ENCODE measurements at places on chromosomes 13 and 19.

DNA sequence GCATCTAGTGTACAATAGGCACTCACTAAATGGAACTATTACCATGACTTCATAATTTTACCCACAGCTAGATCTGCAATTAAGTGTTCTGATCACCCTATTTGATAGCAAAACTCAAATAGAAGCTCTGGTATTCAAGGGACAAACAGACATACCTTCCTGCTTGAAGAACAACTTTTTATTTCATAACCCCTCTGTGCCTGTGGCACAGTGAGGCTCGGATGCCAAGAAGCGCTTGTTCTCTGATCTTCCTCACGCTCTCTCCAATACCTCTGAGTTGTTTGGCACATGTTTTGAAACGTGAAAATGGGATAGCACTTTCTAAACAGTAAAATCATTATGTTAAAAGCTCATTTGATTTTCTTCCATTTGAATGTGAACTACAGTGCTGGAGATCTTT is 232.0 kb downstream of the KLF5 start:
- DNase-seq = no peak

DNA sequence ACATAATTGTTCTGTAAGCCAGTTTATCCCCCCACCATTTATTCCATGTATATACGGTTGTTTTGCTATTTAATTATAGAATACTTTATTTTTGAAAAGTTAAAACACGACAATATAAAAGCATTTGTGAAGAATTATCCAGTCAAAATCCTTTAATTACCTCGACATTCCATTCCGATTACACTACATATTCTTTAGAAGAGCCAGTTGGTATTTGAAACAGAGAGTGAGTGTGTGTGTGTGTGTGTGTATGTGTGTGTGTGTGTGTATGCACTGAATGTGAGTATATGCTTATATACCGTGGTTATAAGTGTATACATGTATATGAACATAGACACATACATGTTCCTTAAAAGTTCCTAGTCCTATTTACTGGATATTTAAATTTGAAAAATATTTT is 87.8 kb upstream of the KLF5 start:
- DNase-seq = no peak

DNA sequence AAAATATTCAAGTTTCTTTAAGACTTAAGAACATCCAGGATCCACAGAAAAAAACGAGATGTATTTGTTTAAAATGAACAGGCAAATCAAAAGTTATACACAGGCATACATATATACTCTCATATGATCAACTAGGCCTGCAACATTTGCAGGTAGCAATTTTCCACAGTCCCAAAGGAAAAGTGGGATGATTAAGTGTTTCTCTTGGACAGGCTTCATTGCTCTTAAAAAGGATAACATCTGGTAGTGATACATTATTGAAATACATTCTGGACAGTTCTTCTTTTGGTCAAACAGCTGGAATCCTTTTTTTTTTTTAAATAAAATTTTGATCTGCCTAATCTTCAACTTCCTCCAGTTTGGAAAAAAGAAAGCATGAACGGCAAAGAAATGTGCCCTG is 114.8 kb upstream of the TDRD3 start:
- no peak for DNase-seq

GRCh38 chr13:94556621-94557020 is 39.3 kb downstream of the TGDS start:
- DNase-seq = no peak

DNA sequence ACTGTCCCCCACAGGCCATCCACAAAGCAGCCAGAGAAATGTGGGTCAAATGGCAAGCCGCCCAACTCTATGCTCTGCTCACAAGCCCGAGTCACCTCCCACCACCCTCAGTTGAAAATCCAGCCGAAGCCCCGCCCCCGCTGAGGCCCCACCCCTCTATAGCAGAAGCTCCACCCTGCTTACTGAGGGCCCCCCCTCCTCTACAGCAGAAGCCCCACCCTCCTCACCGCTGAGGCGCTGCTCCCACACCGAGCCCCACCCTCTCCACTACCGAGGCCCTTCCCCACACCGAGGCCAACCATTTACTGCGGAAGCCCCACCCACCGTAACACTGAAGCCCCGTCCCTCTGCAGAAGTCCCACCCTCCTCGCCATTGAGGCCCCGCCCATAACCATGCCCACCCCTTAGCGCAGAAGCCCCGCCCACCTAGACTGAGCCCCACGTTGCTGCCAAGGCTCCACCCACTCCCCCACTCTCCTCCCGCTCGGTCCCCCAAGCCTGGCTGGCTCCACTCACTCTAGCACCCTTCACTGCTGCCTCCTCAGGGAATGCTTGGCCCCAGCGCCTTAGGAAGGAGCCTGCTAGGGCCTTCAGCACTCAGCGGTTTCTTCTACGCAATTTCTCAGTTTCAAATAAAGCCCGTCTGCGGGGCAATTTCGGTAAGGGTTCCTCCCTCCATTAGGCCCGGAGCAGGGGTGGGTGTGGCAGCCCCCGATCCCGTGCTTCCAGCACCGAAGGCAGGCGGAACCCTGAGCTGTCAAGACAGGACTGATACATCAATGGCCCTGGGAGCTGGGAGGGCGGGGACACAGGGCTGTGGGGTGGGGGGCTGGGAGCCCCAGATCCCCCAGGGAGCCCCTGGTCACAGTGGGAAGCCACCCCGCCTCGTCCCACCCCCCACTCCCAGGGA is 9.0 kb upstream of the MYDGF start:
- DNase-seq = no peak

- peak; percentile 63 for DNase-seq
These were observed 15.0 kb upstream of the NANOS3 start for GRCh38 chr19:13861714-13862531.

GRCh38 chr13:52001120-52001731 is 10.0 kb downstream of the ATP7B start:
- peak; percentile 11 for DNase-seq

DNA sequence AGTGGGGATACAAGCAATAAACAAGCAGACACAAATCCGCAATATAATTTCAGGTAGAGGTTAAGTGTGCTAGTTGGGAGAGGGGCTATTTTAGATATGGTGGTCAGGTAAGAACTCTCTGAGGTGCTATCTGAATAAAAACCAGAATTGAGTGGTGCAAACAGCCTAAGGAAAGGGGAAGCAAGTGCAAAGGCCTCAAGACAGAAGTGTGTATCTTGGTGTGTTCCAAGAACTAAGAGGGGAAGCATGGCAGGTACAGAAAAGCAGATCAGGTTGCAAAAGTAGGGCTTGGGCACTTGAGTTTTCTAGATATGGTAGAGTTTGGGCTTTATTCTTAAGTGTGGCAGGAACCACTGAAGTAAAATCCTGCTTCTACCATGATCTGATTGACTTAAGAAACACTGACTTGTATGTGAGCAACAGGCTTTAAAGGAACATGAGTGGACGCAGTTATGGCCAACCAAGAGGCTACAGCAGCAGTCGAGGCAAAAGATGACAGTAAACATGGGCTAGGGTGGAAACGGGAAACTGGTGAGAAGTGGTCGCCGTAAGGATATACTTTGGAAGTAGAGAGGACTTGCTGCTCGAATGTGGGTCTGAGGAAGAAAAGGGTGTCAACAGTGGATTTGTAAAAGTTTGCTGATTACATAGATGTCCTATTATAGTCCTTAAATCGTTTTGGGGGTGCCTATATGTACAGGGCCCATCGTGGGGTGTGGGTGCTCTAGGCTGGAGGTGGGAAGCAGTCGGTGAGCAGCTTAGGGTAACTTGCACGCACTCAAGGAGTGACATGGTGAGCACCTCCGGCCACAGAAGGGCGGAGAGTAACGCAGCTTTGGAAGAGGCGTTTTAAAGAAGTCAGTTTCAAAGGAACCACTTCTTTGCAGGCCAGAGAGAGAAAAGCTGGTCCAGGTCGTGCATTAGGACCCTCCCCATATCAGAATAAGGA is 677 bp downstream of the TGDS start:
- no peak for DNase-seq

- no peak for DNase-seq
These were observed 656 bp upstream of the C3 start for GRCh38 chr19:6721138-6721474.

DNA sequence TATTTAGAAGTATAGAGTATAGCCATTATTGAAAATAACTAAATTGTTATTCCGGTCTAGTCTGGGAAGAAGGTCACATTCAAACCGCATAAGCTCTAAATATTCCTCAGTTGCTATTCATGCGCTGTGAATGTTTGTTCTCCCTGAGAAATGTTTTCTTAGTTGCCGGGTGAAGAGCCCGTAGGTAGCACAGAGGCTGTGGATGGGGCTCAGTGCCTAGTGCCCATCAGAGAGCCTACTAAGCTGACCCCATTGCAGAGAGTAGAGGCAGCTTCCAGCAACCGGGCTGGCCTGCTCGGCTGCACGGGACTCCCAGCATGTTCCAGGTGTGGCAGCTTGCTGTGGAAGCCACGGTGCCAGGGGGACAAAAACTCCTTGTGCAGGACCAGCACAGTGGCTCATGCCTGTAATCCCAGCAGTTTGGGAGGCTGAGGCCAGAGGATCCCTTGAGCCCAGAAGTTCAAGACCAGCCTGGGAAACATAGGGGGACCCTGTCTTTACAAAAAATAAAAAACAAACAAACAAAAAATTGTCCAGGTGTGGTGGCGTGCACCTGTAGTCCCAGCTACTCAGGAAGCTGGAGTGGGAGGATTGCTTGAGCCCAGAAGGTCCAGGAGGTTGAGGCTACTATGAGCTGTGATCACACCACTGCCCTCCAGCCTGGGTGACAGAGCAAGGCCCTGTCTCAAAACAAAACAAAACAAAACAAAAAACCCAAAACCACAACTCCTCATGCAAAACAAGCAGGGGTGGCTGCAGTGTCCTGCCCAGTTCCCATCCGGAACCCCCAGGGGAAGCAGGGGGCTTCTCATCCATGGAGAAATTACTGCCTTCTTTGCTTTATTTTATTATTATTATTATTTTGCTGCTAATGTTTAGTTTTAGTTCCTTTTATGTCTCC is 82.5 kb downstream of the KCTD15 start:
- no peak for DNase-seq

GRCh38 chr19:48556163-48556562 is 4.2 kb downstream of the SULT2B1 start:
- peak; percentile 30 for DNase-seq

DNA sequence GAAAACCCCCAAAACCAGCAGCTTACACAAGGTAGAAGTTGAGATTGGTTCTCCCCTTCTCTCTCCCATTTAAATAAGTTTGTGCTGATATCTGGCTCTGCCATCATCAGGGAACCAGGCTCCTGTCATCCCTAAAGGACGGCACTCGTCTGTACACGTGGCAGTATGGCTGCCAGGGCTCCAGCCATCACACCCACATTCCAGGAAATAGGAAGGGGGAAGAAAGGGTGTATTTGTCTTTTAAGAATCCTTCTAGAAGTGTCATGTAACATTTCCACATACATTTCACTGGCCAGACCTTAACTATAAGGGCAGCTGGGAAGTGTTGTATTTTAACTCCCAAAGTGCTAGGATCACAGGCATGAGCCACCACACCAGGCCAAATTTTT is 10.1 kb downstream of the SPC24 start:
- DNase-seq = no peak

Measured in pulmonary artery endothelial cell (primary cell).